ENCODE measurements at places on chromosomes 5 and 9.

DNA sequence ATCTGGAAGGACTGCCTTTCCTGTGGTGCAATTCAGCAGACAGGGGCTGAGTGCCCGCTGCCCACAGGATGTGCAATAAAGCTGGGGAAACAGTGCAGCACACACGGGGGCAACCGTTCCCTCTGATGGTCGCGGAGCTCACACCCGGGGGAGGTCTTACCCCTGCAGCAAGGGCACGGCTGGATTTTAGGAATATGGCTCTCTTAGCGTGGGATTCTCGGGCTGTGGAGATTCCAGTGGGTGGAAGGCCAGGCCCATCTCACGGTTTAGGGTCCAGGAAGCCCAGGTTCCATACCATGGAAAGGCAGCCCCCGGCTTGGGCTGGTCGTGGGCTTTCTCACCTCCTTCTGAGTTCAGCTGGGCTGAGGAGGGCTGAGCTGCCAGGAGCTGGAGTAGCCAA, 244.1 kb downstream of the MED10 start:
- DNase-seq, result no peak

GRCh38 chr9:132583584-132584304, 1.3 kb downstream of the BARHL1 start:
- no peak for DNase-seq

- no peak for DNase-seq
Measured at GRCh38 chr5:9545136-9545991, 511 bp downstream of the SEMA5A start.

GRCh38 chr5:135222171-135222681, 176.8 kb downstream of the MACROH2A1 start:
- no peak for DNase-seq

DNA sequence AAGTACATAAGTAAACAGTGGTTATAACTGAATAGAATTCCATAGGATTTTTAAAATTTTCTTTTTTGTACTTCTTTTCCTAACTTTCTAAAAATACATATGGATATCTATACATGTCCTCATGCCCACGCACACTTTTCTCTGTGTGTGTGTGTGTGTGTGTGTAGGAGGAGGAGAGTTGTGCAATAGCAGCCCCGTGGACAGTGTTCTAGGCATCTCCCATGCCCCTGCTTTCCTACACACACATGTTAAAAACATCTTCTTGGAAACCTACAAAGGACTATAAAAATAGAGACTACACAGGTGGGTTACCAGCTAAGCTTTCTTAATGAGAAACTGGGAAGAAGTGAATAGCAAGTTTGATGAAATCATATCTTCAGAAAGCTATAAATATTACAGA, 19.8 kb upstream of the HEXB start:
- no peak for DNase-seq

DNA sequence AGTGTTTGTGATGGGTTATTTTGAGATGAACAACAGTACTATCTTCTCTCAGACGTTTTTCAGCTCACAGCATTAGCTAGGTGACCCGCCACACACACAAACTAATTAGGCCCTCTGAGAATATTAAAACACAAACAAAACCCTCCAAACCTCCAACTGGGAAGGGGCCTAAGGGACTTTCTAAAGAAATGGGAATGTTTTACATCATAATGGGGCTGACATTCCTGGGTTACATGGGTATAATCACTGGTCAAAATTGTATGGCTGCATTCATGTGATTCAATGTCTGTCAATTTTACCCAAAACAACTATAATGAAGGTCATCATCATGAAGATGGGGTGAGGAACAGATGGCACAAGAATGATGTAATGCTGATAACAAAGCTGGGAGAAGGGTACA, 59.6 kb downstream of the SPTLC1 start:
- DNase-seq, result no peak

DNA sequence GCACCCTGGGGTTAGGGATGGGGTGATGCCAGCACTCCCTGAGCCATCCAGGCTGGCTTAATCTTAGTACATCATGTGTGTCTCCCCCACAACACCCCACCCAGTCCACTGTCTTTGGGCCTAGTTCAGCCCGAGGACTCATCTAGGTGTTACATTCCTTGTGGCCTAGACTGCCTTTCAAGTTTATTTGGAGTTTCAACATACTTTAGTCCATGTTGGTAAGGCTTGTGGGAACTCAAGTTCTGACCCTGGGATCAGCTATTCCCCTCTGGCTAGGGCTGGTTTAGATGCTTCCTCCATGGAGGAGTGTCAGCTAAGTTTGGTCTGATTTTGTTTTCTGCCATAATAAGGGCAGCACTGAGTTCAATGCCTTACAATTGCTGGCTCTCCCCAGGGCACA, 302.4 kb downstream of the SMARCA2 start:
- no peak for DNase-seq

DNA sequence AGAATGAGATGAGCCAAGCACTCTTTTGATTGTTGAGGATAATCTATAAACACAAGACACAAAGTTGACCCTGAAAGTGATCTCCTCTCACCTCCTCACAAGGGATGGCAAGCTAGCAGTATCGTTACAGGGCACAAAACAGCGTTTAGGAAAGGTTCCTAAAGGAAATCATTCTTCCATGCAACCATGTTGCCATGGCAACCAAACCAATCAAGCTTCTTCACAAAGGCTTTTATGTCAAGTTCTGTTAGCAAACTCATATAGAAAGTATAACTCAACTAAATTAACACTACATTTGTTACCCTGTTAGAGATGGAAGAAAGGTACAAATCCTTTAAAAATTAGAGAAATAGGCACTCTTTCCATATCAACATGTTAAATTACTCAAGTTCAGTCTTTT, 1016.8 kb upstream of the DMAC1 start:
- peak; percentile 4 for DNase-seq

- no peak for DNase-seq
Measured at GRCh38 chr9:86304236-86304730, 21.9 kb upstream of the ISCA1 start.

DNA sequence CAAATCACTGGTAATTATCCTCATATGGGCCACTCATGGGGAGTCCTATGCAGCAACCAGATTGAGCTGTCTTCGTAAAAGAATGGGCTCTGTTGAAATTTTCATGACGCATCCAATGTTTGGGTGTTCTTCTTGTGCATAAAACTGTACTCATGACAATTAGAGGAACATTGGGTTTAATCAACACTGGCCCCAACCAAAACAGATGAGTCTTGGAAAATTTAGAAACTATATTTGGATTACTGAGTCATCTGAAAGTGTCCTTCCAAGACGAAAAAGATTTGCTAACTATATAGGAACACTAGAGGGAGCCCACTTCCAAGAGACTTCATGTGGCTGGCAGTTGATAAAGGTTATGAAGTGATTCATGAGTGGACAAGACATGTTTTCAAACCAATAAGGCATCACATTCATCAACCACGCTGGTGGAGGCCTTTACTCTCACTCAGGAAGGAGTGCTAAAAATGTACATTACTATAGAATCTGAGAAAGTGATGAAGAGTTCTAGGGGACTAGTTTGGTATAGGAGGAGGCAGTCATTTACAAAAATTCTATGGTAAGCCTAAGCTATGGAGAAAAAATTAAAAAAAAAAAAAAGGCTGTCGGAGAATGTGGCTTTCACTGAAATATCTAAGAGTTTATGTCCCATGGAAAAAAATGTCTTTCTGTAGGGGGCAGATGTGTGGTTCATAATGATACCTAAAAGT, 313.5 kb downstream of the PRDM9 start:
- no peak for DNase-seq

- DNase-seq, result no peak
Measured at GRCh38 chr9:94584555-94584954, 9.1 kb downstream of the FBP2 start.

DNA sequence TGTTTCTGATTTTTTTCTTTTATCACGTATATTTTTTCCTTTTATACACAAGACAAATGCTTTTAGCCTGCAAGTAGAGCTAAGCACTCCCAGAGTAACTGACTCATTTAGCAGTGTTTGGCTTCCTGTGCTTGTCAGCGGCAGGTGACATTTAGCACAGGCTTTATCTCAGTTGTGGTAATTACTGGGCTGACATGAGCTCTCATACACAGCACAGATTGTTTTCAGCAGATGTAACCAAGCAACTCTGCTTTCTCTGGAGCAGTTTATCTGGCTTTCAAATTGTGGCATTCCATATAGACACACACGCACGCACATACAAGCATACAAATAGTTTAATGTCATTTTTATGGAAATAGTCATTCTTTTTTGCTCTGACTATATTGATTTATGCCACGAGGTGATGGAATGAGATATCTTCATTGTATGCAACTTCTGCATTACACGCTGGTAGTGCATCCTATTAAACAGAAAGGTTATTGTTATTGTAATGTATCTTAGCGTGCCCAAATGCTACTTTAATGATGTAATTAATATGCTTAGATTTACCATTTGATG, 379.0 kb upstream of the GRAMD2B start:
- DNase-seq, result peak; percentile 44

DNA sequence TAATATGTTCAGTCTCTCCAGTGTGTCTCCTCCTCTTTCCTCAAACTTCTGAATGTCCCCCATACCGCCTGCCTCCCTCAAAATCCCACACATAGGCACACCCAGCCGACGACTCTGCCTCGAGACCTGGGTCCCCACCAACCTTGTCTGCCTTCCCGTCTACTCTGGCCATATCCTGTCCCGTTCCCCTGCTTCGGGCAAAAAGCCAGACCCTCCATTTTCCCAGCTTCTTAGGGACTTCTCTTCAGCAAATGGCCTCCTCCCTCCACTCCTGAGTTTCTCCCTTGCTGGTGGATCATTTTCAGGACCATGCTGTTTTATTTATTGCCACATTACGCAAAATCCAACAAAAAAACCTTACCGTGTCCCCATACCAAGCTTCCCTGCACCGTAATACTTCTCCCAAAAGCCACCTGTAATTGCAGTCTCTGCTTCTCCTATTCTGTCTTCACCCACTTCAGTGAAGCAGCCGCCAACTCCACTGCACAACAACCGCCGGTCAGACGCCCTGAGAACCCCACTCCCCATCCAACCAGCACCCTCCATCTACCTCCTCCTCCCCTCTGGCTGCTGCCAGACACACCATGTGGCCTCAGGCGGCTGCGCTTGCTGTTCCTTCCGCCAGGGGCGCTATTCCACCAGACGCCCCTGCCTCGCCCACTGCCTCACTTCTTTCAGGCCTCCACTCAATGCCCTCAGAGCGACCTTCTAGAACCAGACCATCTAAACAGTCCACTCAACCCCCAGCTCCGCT, 117.0 kb downstream of the TRPM6 start:
- no peak for DNase-seq

DNA sequence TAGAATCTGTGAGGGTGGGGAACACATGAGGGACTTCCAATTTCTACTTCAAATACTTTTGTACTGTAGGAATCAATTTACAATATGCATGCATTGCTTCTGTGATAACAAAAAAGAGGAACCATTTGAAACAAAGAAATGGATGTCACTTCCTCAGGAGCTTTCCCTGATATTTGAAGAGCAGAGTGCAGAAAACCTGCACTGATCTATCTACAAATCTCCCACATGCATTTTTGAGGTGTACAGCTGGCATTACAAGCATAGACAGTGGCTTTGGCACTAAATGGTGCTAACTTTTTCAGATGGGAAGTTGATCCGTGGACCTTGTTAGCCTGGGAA, 27.7 kb downstream of the YIPF5 start:
- no peak for DNase-seq

- no peak for DNase-seq
Measured at GRCh38 chr9:84697509-84698114, 28.1 kb downstream of the NTRK2 start.

- no peak for DNase-seq
Measured at GRCh38 chr5:1842004-1842819, 40.5 kb downstream of the IRX4 start.

DNA sequence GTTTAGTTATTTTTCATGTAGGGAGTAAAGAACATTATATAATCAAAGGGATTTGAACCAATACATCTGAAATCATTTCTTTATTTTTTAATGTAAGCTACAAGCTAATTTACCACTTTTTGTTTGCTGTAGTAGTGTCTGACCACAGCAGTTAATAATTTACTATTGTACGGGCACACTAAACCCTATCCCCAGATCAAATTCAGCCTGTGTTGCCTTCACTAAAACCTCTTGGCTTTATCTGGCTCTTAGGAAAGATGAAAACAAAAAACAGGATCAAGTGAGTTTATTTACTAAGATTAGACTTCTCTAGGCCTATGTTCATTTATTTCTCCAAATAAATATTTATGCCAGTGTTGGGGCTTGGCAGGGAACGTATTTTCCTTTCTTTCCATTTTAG, 384.1 kb downstream of the EBF1 start:
- no peak for DNase-seq

- no peak for DNase-seq
Measured at GRCh38 chr5:107792940-107793339, 122.2 kb upstream of the EFNA5 start.

DNA sequence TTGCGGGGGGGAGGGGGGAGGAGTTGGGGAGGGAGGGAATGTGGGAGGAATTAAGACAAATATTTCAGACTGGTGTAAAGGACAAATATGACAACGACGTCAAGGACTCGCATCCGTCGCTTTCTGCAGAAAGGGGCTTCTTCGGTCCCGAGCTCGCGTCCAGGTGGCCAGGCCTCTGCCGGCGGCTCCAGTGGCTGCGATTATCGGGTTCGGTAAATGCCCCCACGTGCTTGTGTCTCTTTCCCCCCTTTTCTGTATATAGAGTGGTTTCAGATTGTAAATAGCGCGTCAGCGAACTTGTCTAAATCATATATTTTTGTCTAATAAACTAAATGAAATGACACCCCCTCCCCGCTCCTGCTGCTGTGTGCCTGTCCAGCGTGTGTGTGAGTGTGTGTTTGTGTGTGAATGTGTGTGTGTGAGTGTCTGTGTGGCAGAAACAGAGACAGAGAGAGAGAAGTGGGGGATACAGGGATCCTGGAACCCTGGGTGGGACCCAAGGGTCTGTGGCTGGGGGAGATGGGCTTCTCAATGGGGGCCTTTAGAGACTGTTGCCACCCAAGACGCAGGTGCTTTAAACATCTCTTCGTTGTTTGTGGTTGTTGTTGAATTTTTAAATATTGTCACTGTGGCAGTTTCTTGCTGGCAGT, 5.6 kb downstream of the IRX1 start:
- DNase-seq, result no peak

GRCh38 chr5:2487152-2487763, 264.2 kb downstream of the IRX2 start:
- DNase-seq, result no peak

DNA sequence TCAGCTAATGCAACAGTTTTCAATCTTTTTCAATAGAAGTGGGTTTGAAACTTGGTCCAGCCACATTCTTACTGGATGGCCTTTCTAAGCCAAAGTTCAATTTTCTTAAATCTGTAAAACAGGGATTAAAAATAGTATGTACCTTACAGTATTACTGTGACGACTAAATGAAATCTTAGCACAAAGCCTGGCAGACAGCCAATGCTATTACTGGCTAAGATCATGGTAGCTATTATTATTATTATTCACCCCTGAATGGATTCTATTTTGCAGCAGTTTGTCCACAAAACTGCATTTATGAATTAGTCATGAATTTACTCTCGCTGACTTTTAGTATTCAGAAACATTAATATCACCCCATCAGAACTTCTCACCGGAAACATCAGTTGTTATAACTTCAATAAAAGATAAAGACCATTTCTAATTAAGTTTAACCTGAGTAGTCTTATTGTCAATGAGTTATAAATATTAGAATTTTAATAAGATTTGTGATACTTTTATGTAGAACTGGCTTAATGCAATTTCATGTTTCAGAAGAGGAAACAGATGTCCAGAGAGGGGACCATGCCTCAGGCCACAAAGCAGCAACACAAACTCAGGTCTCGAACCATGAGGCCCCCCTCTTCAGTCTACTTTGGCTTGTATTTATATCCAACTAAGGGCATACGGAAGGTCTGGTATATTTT, 468.2 kb downstream of the ARHGEF28 start:
- no peak for DNase-seq

GRCh38 chr9:122777935-122778627, 10.7 kb upstream of the OR5C1 start:
- DNase-seq, result no peak

- no peak for DNase-seq
Measured at GRCh38 chr9:136719195-136719880, 7.0 kb downstream of the DIPK1B start.
